ENCODE measurements at places on chromosomes 3 and 15. TPM values are rescaled to one million over a fixed set of nuclear protein-coding genes. Genes with fewer than 3 reads are reported as not detected.

TERC gene
- total RNA-seq: 17.8 TPM

TMEM212 gene
- total RNA-seq: not detected

ZDHHC3 gene
- total RNA-seq: 32.3 TPM

MYZAP gene
- 16.3 TPM for total RNA-seq

DNA sequence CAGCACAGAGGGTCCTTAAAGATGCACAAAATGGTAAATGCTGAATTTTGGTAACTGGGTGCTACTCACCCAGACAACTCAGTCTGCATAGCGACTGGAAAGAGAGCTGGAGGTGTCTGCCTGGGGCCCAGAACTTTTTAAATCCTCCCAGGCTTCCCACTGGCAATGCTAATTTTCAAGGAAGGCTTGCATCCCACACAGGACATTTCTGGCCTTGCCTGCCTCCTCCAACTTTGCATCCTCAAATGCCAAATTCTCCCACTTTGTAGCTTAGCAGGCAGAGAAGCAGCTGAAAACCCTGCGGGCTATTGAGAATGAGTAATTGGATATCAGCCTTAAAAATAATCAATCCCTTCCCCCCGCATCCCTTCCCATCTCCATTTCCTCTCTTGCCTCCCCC lies 656.6 kb upstream of the ADAMTS9 start:
- DNase-seq: no peak
- H3K36me3 ChIP-seq: no peaks in the 10 kb centered on the region
- no peak overlapping the region for H3K27ac ChIP-seq
- no peaks in the 10 kb centered on the region for H3K4me1 ChIP-seq

- DNase-seq: no peak
- no peak overlapping the region for H3K4me3 ChIP-seq
- H3K27ac ChIP-seq: no peak overlapping the region
- no peaks in the 10 kb centered on the region for H3K27me3 ChIP-seq
Measured at GRCh38 chr3:44342176-44342790, 3.7 kb downstream of the TCAIM start.

DNA sequence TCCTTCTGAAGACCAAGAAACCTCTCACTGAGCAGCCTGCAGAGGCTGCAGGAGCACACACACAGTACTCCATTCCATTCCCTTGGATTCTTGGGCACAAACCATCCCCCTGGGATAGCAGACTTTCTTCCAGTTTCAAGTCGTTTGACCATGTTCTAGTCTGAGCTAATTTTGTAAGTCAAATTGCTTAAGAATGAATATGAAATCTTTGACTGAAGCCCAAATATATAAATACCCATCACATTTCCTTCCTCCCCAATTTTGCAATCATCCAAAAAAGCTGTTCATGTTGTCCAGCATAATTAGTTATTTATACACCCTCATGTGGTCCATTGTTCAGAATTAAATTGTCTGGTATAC lies 231.2 kb upstream of the TPRG1 start:
- no peak overlapping the region for H3K27ac ChIP-seq
- H3K36me3 ChIP-seq: no peaks in the 10 kb centered on the region
- no peak for DNase-seq
- no peaks in the 10 kb centered on the region for H3K27me3 ChIP-seq

- H3K27ac ChIP-seq: no peak overlapping the region
- DNase-seq: peak; percentile 24
- no peaks in the 10 kb centered on the region for H3K27me3 ChIP-seq
- no peaks in the 10 kb centered on the region for H3K4me1 ChIP-seq
Measured at GRCh38 chr3:192812743-192813383, 85.5 kb upstream of the FGF12 start.

- no peaks in the 10 kb centered on the region for H3K4me1 ChIP-seq
- no peaks in the 10 kb centered on the region for H3K27me3 ChIP-seq
- no peak overlapping the region for H3K27ac ChIP-seq
- H3K4me3 ChIP-seq: no peak overlapping the region
Measured at GRCh38 chr15:100537331-100537730, 8.6 kb upstream of the CERS3 start.

DNA sequence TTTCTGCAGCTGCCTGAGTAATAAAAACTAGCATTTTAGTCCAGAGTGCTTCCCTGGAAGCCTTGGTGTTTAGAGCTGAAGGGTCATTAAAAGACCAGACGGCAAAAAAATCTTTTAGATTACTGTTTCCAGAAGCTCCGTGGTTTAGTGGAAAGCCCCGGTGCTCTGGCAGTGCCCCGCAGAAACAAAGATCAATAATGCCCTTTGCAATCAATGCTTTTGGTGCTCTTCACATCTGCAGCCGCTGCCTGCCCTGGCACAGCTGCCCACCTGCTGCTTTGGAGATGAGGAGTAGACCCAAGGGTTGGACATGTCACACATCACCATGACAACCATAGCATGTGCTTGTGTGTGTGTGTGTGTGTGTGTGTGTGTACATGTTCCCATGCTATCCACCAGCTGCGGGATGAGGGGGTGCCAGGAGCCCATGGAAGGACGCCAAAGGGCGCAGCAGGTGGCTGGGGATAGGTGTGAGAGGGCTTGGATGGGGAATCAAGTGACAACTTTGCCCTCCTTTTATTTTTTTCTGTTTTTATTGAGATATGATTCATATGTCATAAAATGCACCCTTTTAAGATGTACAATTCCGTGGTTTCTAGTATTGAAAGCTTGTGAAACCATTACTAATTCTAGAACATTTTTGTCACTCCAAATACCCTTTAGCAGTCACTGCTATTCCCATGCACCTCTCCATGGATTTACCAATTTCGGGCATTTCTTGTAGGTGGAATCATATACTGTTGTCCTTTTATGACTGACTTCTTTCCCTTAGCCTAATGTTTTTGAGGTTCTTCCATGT lies 75.7 kb upstream of the KLHL25 start:
- H3K27me3 ChIP-seq: no peaks in the 10 kb centered on the region
- H3K36me3 ChIP-seq: no peaks in the 10 kb centered on the region
- H3K4me3 ChIP-seq: no peak overlapping the region
- DNase-seq: no peak
